ENCODE measurements at places on chromosomes 4 and X. TPM values are rescaled to one million over a fixed set of nuclear protein-coding genes. Genes with fewer than 3 reads are reported as not detected.

DNA sequence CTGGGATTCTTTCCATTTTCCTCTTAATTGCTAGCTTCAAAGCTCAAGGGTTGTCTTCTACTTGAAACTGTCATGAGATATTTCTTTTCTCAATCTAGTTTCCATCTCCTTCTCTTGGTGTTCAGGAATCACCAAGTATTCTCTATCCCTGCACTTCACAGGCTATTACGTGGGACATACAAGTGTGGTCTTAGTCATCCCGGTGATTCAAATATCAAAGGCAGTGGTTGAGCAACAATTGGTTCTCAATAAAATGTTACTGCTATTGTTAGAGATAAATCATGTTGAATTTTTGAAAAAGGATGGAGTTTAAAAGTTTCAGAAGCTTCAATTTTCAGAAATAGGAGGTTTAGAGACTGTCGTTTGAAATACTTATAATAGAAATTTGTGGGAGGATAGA, 812.9 kb downstream of the FSTL5 start:
- no peak for DNase-seq

GABRG1 gene
- total RNA-seq: not detected

- no peak for DNase-seq
These were observed 52.9 kb downstream of the MAP7D2 start for GRCh38 chrX:20063716-20064351.

DNA sequence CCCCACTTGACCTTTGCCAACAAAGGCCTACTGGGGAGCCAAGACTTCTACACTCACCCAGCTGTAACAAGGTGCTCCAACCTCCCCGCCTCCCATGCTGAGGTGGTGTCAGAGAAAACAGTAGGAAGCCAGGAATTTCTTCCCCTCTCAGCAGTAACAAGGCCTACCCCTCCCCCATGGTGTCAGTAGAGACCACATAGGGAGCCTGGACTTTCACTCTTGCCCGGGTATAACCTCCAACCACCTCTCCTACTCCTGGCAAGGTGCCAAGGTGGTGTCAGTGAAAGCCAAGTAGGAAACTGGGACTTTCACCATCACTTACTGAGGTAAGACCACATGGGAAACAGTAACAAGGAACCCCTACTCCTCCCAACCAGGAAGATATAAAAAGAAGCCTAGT, 93.1 kb downstream of the SLC16A2 start:
- DNase-seq: no peak

GRCh38 chrX:31421441-31421840, 349.6 kb upstream of the FTHL17 start:
- no peak for DNase-seq

DNA sequence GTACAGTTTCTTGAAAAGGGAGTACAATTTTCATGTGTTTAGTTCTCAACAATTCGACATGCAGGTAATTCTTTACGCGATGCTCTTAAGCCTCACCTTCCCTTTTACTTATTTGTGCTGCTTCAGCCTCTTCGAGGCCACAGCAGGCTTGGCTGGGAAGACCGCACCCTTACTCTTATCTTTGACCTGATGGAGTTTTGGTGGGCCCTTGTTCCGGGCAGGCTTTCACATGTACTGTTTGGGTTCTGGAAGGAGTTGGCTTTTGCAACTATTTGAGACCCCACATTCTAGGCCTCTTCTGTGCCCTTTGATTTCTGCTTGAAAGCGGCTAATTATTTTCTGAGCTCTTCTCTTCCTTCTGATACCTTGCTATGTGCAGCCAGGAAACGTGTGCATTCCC, 60.2 kb downstream of the FAM193A start:
- DNase-seq: no peak

- DNase-seq: no peak
These were observed 831.9 kb downstream of the TRIML1 start for GRCh38 chr4:188971125-188971524.

All from left cardiac atrium (tissue), 4 donors.